ENCODE measurements at places on chromosomes 7 and 10. TPM values are rescaled to one million over a fixed set of nuclear protein-coding genes. Genes with fewer than 3 reads are reported as not detected.

DNA sequence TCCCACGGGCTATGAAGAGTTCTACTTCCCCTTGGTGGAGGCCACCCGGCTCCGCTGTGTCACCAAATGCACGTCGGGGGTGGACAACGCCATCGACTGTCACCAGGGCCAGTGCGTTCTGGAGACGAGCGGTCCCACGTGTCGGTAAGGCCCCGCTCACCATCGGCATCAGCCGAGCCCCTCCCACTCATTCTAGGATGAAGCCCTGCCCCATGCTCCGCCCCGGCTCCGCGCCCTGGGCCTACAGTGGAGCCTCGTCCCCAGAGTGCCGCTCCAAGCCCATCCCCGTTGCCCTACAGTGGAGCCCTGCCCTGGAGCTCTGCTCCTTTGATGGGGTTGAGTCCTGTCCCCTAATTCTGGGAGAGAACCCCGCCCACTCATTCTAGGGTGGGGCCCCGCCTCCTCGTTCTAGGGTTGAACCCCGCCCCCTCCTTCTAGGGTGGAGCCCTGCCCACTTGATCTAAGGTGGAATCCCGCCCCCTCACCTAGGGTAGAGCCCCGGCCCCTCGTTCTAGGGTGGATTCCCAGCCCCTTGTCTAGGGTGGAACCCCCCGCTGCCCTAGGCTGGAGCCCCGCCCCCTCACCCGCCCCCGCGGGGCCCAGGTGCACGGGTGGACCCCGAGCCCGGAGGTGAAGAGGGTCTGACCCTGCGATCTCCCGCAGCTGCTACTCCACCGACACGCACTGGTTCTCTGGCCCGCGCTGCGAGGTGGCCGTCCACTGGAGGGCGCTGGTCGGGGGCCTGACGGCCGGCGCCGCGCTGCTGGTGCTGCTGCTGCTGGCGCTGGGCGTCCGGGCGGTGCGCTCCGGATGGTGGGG, 3.4 kb upstream of the MUC12 start:
- DNase-seq = peak; percentile 99
- peak overlapping the region; percentile 43 for H3K4me3 ChIP-seq
- peaks cover 44% of the 10 kb centered on the region for H3K27me3 ChIP-seq
- H3K36me3 ChIP-seq = no peaks in the 10 kb centered on the region
- H3K27ac ChIP-seq = no peak overlapping the region

- H3K27me3 ChIP-seq = no peaks in the 10 kb centered on the region
- H3K4me1 ChIP-seq = no peaks in the 10 kb centered on the region
- no peak overlapping the region for H3K27ac ChIP-seq
- H3K36me3 ChIP-seq = no peaks in the 10 kb centered on the region
- no peak for DNase-seq
Observed at GRCh38 chr10:24485304-24485703, 238.4 kb downstream of the ARHGAP21 start.

DNA sequence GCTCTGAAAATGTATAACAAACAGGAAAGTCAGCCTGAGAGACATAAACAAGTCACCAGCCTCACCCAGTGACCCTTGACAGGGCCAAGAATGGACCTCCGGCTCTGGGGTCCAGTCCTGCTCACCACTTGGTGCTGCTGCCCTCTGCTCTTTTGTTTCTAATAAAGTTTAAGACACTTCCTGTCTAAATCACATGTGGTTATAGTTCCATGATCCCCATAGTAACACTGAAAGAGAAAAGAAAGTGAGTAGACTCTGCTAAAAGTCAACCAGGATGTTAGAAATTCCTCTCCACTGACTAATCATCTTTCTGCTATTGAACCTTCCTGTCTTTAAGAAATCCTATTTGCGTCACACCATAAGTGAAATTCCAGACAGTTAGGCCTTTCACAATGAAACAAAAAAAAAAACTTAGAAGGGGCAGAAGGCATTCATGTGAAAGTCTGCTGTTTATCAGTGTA, 179.2 kb upstream of the BET1 start:
- no peak overlapping the region for H3K27ac ChIP-seq
- no peak for DNase-seq
- H3K4me3 ChIP-seq = no peak overlapping the region

The ADARB2 gene
- not detected for total RNA-seq

DNA sequence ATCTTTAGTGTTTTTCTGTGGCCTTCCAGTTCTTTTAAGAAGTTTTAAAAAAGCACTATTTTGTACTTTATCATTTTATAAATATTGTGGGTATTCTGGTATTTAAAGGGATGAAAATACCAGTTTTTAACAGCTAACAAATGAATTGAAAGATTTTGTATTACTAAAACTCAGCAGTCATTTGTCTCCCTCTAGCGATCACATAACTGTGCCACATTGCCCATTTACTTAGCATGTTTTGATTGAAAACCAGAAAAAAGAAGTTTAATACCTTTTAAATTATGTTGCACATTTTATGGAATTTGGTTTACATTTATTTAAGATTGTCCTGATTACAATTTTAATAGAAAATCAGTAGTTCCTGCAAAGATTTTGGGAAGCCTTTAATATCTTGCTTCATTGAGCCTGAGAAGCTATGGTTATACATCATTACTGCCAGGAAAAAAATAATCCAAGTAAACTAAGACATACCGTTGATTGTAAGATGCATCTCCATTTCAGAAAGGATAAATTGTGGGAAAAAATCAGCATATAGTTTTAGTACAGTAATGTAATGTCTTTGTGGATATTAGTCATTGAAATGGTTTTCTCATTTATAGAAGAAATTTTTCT, 34.9 kb downstream of the TAX1BP1 start:
- DNase-seq = peak; percentile 54
- no peaks in the 10 kb centered on the region for H3K27me3 ChIP-seq
- no peak overlapping the region for H3K27ac ChIP-seq
- H3K36me3 ChIP-seq = peaks cover 22% of the 10 kb centered on the region

DNA sequence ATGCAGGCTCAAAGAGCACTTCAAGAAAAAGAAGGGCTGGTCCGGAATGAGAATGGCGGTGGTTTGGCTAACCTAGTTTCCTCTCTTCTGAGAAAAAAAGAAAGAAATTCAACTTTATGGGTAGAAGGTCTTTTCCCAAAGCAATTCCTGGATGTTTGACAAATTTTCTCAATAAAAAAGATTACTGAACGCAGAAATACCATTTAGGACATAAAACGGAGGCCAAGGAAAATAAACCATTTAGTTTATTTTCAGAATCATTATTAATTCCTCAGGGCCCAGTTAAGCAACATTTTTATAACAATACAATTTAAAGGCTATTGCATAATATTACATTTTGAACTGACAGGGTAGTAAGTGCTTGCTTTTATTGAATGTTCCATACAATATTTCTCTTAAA, 284.6 kb upstream of the ANKRD30A start:
- DNase-seq = no peak
- no peaks in the 10 kb centered on the region for H3K27me3 ChIP-seq
- H3K4me1 ChIP-seq = no peaks in the 10 kb centered on the region
- no peak overlapping the region for H3K27ac ChIP-seq
- no peaks in the 10 kb centered on the region for H3K36me3 ChIP-seq
- no peak overlapping the region for H3K4me3 ChIP-seq

The ZC3HAV1L gene
- total RNA-seq = not detected

DNA sequence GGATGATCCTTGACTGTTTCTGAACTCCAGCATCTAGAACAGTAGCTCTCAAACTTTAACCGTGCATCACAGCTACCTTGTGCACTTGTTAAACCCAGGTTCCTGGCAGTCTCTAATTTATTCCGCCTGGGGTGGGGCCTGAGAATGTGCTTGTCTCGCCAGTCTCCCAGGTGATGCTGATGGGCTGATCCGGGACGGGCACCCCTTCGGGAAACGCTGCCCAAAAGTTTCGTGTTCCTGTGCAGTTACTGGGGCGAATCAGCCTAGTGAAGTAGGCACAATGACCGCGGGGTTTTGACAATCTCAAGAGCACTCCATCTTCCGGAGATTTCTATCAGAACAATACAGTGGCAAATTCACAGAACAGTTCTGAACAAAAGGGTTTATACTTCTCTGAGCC, 29.9 kb downstream of the ADCYAP1R1 start:
- peaks cover 62% of the 10 kb centered on the region for H3K27me3 ChIP-seq
- H3K4me3 ChIP-seq = no peak overlapping the region
- no peak overlapping the region for H3K27ac ChIP-seq
- H3K4me1 ChIP-seq = no peaks in the 10 kb centered on the region
- no peaks in the 10 kb centered on the region for H3K36me3 ChIP-seq

GRCh38 chr7:570801-571070, 51.1 kb upstream of the PDGFA start:
- no peak overlapping the region for H3K4me3 ChIP-seq
- H3K27ac ChIP-seq = no peak overlapping the region
- no peaks in the 10 kb centered on the region for H3K36me3 ChIP-seq
- H3K4me1 ChIP-seq = no peaks in the 10 kb centered on the region

The GFRA1 gene
- 0.04 TPM for total RNA-seq

DNA sequence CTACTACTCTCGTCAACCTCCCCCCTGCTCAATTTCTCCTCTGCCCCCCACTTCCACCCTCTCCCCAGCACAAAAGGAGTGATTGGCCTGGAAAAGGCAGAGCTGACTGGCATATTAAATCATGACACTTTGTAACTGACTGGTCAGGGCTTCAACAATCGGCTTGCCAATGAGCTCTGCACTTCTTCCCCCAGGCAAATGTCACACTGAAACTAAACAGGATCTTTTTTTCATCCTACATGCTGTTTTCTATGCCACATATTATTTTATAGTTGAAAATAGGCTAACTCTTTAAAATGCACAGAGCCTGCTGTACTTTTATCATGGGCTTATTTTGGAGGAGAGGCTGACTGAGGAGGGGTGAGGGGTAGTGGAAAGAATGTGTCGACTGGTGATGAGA, 295.2 kb downstream of the TCF7L2 start:
- H3K4me3 ChIP-seq = no peak overlapping the region
- no peaks in the 10 kb centered on the region for H3K36me3 ChIP-seq
- no peak for DNase-seq

The TMEM229A gene
- not detected for total RNA-seq

GRCh38 chr10:59434463-59435321, 72.3 kb upstream of the FAM13C start:
- H3K36me3 ChIP-seq = no peaks in the 10 kb centered on the region
- no peaks in the 10 kb centered on the region for H3K27me3 ChIP-seq
- no peak for DNase-seq
- no peak overlapping the region for H3K4me3 ChIP-seq
- H3K4me1 ChIP-seq = no peaks in the 10 kb centered on the region
- H3K27ac ChIP-seq = no peak overlapping the region

DNA sequence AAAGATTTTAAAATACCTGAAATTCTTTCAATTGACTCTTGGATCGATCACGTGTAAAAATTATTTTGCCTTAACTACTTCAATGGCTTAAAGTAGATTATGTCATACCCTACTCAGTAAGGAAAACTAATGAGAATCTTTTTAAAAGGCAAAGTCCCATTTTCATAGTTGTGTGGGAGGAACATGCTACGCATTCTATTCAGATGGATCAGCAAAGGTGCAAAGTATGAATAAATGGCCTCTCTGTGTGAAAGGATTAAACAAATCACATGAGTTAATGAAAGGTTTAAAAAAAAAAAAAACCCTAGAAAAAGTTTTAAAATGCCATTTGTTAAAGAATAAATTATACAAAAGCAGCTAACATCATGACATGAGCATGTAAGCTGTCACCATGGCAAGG, 77.1 kb downstream of the ENO4 start:
- H3K4me1 ChIP-seq = no peaks in the 10 kb centered on the region
- H3K36me3 ChIP-seq = peaks cover 37% of the 10 kb centered on the region
- no peaks in the 10 kb centered on the region for H3K27me3 ChIP-seq
- no peak for DNase-seq

The SMARCD3 gene
- total RNA-seq = 3.6 TPM

The CTTNBP2 gene
- total RNA-seq = not detected

- H3K27ac ChIP-seq = peak overlapping the region; percentile 27
- no peak overlapping the region for H3K4me3 ChIP-seq
- peaks cover 34% of the 10 kb centered on the region for H3K36me3 ChIP-seq
- DNase-seq = no peak
Observed at GRCh38 chr10:69130251-69130650, 6.3 kb downstream of the VPS26A start.

The LRIT1 gene
- not detected for total RNA-seq

All from K562 (cell line).